Stimulated activated naive CD4-positive, alpha-beta T cell (primary cell): ENCODE measurements at places on chromosomes 7 and 10.

DNA sequence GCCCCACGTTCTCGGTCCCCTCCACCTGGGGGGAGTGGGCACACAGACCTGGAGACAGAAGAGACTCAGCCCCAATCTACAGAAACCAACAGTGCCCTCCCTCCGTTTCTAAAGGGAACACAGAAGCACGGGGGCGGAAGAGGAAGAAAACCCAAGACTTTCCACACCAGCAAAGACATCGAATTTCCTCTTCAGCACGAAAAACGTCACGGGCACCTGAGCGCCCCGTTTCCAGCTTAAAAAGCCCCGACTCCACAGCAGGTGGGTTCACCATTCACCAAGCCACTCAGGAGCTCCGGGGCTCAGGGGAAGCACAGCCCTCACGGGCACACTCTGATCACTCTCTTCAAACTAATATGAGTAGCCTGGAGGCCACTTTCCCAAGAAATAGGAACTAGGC lies 19.6 kb downstream of the NUDT1 start:
- peak; percentile 10 for DNase-seq

DNA sequence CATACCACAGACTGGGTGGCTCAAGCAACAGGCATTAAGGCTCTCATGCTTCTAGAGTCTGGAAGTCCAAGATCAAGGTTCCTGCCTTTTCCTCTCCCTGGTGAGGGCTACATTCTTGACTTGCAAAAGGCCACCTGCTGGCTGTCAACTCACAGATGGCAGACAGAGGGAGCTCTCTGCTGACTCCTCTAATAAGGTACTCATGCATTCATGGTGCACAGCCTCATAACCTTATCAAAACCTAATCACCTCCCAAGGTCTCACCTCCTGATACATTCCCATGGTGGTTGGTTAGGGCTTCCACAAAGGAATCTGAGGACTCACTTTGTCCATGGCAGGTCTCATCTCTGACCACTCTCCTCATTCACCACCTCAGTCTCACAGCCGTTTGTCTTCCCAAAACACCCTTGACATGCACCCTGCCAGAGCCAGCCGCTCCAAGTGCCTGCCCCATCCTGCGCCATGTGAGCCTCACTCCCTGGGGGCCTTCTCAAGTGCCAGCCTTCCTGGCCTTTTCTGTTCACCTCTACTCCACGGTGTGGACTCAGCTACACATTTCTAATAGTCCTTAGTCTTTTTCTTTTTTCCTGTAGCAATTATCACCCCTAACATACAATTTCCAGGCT lies 400.3 kb upstream of the ADARB2 start:
- DNase-seq: no peak

- no peak for DNase-seq
Observed at GRCh38 chr7:105816266-105816843, 60.0 kb downstream of the ATXN7L1 start.

DNA sequence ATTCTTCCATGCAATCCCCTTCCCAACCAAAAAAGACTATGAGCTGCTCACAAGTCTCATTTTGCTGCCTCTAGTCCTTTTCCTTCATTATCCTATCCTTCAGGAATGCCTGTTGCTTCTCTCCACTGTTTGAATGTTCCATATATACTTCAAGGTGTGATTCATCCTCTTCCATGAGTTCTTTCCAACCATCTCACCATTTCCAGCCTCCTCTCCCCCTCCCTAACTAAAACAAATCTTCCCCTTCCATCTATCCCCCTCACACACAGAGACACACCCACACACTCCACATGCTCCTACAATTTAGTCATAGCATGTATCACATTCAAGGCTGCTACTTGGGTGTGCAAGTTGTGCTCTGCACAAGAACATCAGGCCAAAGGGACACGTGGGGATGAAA lies 254.3 kb downstream of the DYNC1I1 start:
- no peak for DNase-seq

DNA sequence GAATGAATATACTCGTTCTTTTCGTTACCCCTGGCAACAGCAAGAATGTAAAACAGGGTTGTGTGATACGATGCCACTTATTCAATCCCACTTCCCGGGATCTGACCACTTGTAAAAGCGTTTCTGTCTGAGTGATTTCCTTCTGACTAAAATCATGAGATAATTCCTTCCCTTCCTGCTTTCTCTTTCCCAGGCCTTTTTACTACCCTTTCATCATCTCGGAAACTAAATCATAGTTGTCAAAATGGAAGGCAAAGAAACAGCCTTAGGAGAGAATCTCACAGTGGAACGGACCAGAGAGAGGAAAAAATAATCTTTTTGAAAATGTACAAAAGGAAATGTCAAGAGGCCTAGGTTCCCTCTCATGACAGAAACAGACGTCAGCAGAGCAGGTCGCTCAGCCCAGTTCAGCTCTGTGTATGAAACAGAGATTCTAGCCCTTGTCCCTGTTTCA lies 29.8 kb downstream of the DIP2C start:
- DNase-seq: no peak

- no peak for DNase-seq
Observed at GRCh38 chr7:23211589-23211988, 29.7 kb downstream of the NUP42 start.

DNA sequence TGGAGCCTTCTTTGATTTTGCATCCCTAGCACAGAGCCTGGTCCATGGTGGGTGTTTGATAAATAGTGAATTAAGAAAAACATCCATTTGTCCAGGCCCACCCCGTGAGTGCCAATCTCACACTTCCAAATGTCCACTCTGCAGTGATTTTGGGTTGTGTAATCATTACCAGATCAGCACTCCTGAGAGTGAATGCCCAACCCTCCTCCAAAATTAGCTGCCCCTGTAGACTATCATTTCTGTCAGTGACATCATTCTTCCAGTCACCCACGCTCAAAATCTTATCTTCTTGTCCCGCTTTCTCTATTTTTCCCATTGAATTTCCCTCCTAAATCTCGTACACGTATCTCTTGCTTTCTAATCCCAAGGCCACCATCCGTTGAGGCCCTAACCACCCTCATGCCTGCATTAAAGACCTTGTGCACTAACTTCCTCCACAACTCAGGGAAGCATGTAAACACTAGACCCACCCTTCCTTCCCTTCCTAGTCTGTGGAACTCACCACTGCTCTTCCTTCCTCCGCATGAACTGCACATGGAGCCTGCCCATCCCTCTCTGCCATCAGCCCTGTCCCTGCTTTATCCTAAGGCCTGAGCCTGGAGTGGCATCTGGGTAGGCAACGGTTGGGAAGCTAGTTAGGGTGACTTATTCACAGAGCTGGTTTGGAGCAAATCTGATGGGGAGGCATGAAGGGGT lies 32.8 kb downstream of the PIK3AP1 start:
- no peak for DNase-seq

- no peak for DNase-seq
Observed at GRCh38 chr7:259751-260405, 30.1 kb upstream of the FOXL3 start.

- DNase-seq: no peak
Observed at GRCh38 chr7:2631946-2632732, at the start of gene TTYH3. TSS of gene TTYH3 (plus strand) at chr7:2631986. CDS start at chr7:2632156, 170 bp downstream.

DNA sequence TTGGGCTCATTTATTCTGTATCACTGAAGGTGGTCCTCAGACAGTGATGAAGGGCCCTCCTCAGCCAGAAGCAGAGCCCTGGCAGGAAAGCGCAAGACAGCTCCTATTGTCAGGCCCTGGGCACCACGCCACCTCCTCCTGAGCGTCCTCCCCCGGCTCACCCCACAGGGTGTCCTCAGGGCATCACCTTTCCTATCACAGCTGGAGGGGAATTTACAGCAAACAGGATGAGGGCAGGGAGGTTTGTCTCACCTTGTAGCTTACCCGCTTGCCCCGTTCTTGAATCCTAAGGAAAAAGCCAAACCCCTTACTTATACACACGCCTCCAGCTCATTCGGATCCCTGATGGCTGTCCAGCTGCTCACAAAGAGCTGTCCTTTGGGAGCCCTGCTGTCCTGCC lies 50.2 kb upstream of the LANCL2 start:
- DNase-seq: no peak

DNA sequence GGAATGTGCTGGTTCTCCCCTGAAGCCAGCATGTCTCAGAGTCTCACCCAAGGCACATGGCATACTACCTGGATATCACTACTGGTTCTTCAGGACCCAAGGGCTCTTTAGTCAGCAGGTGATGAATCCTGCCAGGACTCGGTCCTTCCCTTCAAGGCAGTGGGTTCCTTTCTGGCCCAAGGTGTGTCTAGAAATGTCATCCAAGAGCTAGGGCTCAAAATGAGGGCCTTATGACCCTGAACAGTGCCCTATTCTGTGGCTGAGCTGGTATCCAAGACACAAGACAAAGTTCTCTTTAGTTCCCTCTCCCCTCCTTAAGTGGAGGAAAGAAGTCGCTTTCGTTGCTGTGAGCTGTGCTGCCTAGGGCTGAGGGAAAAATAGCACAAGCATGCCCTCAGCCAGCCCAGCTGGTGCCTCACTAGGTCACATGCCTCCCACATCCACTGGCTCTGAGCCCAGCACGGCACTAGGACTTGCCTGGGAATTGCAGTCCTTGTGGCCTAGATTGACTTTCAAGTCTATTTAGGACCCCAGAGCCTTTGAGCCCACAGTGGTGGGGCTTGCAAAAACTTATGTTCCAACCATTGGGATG lies 106.0 kb downstream of the BMS1 start:
- DNase-seq: no peak

DNA sequence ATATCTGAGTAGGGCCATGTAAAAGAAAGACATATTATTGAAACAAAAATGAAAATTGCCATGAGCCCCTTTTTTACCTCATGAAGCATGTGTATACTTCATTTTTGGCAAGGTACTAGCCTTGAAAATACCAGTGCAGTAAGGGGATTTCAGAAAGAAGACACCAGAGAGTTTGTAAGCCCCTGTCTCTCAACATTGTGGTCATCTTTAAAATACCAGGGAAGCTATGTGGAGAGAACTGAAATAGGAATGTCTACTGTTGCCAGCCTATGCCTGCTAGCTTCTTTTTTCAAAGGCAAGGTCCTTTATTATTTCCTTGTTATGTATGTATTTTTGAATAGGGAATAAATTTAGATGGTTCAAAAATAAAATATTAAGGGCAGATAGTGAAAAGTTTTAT lies 57.8 kb downstream of the CASD1 start:
- no peak for DNase-seq

- no peak for DNase-seq
Observed at GRCh38 chr10:63438506-63439498, 27.0 kb downstream of the JMJD1C start.

DNA sequence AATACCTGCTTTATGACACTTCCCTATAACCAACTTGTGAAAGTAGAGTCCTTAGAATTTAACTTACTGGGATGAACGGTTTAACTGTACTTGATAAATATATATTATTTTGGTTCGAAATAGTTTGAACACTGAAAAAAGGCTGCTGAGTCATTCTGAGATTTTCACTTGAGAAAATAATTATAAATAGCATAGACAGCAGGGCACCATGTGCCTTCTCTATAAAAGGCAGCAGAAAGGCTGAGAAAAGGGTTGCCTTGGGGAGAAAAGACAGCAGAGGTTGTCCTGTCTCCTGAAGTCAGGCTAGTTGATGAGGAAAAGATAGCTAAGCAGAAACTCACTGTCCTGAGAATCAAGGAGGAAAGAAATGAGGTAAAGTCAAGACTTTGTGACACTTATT lies 92.4 kb downstream of the CTTNBP2 start:
- DNase-seq: no peak
